ENCODE measurements at places on chromosomes 5 and 9. TPM values are rescaled to one million over a fixed set of nuclear protein-coding genes. Genes with fewer than 3 reads are reported as not detected.

GRCh38 chr5:117302949-117303348 is 728.3 kb upstream of the SEMA6A start:
- no peak for ATAC-seq

- ATAC-seq: no peak
Observed at GRCh38 chr5:151682751-151683331, 3.9 kb downstream of the SPARC start.

CER1 gene
- not detected for total RNA-seq

- peak; percentile 60 for ATAC-seq
Observed at GRCh38 chr5:107241841-107242240, 428.9 kb downstream of the EFNA5 start.

DNA sequence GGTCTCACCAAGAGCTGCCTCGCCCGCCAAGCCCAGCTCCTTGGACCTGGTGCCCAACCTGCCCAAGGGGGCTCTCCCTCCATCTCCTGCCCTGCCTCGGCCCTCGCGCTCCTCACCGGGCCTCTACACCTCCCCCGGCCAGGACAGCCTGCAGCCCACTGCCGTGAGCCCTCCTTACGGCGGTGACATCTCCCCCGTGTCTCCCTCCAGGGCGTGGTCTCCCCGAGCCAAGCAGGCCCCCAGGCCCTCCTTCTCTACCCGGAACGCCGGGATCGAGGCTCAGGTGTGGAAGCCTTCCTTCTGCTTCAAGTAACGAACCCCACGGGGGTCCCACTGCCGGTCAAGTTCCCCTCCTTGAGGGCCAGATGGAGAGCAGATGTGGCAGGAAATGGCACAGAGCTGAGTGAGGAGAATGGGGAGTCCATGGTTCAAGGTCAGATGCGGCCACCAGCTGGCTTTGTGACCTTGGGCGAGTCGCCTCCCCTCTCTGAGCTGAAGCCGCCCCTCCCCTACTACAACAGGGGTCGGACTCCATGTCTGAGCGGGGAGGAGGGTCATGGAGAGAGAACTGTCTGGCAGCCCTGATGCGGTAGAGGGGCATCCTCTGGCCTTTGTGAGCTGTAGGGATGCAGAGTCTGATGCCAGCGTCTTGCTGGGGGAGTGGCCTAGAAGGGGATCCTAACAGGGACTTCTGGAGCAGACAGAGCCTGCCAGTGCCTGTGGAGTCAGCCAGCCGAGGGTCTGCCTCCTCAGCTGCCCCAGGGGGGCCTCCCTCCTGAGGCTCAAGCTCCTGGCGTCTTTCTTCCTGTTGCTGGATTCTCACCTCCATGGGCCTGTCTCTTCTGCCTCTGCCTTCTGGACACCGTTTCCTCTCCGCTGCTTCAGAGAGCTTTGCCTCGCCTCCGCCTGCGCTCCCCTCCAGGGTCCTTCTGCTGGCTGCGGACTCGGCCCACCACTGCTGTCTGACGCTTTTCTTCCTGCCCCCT is 9.9 kb downstream of the SYNPO start:
- no peak for ATAC-seq

- ATAC-seq: no peak
Observed at GRCh38 chr9:129398961-129399633, 221.0 kb upstream of the IER5L start.

EDIL3 gene
- total RNA-seq: 4.9 TPM

- no peak for ATAC-seq
Observed at GRCh38 chr5:34998058-34998789, 49.5 kb downstream of the AGXT2 start.

- no peak for ATAC-seq
Observed at GRCh38 chr5:110414360-110414759, 312.1 kb downstream of the TMEM232 start.

DNA sequence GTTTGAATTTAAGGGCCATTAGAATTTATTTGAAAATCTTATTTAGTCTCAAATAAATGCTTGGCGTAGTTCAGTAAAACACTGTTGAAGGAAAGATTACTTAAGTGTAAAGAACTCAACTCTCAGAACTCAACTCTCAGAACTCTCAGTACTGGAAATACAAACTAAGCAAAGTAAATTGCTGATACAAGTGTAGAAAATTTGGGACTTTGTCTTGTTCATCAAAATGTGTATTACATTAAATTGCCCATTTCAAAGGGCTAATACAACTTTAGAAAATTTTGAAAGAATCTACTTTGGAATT is 99.4 kb downstream of the CSNK1G3 start:
- ATAC-seq: no peak

- no peak for ATAC-seq
Observed at GRCh38 chr5:168407211-168407610, 79.1 kb upstream of the RARS1 start.

JMY gene
- total RNA-seq: 6.7 TPM

IRGM gene
- not detected for total RNA-seq

- peak; percentile 42 for ATAC-seq
Observed at GRCh38 chr9:8863886-8864544, 1064.4 kb upstream of the DMAC1 start.

GRCh38 chr5:65029178-65029577 is 260.4 kb downstream of the CWC27 start:
- ATAC-seq: no peak

DNA sequence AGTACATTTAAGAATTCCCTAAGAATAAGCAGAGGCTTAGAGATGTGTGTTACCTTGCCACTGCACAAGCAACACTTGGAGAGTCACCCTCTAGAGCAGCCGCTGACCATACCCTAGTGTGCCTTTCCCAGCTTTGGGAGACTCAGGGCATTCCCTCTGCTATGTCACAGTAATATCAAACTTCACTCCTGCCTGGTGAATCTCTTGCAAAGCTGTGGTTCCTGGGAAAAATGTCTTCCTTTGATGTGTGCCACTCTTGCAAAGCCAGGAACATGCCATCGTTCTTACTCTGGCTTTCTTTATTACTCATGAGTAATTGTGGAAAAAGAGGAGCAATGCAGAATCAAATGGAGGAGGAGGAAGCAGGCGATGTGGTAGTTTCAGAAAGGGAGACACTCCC is 173.2 kb downstream of the CCDC192 start:
- ATAC-seq: no peak

DNA sequence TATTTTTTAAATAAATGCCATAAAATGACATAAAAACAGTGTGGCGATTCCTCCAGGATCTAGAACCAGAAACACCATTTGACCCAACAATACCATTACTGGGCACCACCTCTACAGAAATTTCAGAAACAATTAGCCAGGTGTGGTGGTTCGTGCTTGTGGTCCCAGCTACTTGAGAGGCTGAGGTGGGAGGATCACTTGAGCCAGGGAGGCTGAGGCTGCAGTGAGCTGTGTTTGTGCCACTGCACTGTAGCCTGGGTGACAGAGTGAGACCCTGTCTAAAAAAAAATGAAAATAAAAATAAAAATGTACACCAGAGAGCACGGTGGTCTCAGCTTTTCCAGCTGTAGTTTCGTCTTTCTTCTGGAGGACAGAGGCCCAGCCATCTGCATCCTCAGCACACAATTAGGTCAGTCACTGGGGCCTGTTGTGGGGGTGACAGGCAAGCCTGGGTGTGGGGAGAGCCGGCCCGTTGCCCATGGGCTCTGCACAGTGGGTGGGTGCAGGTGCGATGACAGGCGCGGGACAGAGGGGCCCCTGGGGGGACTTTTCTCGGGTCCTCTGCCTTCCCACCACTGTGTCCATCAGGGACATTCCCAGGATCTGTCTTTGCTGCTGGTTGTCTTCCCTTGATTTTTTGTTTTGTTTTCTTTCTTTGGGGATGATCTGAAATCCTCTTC is 9.8 kb downstream of the COL5A1 start:
- no peak for ATAC-seq

GRCh38 chr5:75551471-75551870 is 39.8 kb downstream of the POLK start:
- ATAC-seq: no peak

DNA sequence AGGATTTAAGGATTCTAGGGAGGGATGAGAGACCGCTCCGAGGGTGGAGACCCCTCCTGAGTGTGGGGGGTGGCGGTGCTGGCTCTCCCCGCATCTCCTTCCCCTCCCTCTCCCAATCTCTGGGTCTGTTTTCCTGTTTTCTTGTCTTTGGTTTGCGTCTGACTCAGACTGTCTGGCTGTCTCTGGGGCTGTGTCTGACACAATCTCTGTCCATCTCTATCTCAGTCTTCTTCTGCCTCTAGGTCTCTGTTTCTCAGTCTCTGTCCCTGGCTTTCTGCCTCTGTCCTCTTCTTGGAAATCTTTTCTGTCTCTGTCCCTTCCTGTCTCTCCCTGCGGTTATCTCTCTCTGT is 196 bp upstream of the GRM6 start:
- ATAC-seq: no peak

EQTN gene
- not detected for total RNA-seq

LCN1 gene
- not detected for total RNA-seq

WDR38 gene
- total RNA-seq: not detected

DNA sequence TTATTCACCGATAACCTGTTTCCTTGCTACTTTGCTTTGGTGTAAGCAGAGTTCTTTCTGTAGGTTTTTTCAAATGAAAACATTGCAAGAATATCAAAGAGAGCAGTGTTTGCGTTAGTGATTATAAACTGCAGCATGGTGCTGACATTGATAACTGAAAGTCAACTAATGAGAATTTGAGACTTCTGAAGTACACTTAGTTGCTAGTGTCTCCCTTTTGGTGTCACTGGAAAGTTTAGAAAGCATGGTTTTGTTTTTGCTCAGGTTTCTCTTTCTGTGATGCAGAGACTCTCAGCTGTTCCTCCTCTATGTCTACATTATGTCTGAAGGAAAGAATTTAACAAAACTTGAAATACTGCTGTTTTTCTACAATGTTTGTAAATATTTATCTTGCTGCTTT is 80.2 kb upstream of the ZNF169 start:
- no peak for ATAC-seq

GRCh38 chr5:134106991-134107701 is 7.3 kb upstream of the TCF7 start:
- ATAC-seq: no peak

- ATAC-seq: peak; percentile 99
Observed at GRCh38 chr5:178163772-178164735, 10.4 kb upstream of the NHP2 start.

DNA sequence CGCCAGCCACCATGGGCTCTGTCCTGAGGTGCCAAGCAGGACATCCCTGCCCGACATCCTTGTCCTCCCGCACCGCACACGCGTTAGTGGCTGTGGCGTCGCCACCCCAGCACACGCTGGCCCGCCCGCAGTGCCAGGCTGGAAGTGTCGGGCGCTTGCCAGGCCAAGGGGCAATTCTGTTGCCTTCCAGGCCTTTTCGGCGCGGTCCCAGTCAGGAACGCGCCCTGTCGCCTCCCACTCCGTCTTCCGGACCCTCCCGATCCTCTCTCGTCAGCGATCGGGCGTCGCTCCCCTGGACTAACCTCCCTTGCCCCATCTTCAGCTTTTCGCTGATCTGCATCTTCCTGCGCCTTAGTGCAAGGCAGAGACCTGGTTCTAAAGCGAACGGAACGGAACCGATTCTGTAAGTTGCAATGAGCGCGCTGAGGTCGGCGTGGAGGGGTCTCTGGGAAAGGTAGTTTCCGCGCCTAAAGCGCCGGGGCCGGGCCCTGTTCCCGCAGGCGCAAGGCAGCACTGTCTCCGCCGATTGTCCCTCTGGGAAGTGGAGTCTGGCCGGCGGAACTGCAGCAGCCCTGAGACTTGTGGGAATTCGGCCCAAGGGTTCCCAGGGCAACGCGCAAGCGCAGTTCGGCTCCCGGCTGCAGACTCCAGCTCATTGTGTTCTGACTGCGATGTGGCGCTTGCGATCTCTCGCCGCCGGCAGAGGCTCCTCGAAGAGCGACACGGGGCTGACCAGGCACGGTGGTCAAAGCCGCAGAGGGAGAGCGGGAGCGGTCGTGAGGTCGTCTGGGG is at the start of gene ZNF454:
ZNF454 (plus strand) TSS at position 630 of the 792 bp plus-strand sequence. CDS start 1,594 bp downstream, outside the sequence.
- ATAC-seq: peak; percentile 85

PCDHB7 gene
- 0.20 TPM for total RNA-seq

NHP2 gene
- 179 TPM for total RNA-seq

DNA sequence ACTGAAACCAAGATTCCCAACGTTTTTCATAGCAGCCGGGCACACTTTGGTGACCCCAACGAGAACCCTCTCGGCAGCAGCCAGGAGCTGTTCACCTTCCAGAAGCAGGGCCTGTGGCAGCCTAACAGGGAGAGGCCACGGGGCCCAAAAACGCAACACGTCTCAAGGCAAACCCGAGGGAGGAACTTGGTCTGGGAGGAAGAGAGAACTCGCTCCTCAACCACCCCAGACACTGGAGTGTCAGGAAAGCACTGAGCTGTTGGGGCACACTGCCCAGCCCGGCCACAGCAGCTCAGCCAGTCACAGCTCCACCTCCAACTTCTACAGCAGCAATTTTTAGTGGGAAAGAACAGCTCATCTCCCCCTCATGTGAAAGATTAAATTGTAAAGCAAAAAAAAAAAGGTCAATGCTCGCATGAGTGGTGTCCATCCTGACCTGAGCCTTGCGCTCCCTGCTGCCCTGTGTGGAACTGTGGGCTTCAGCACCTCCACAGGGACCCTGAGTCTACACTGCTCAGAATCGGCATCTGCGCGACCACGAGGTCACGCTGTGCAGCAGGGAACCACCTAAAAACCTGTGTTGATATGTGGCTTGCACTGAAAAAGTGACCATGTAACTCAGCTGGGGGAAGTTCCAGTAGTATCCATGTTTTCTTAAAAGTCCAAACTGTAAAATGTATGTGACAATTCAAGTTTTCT is 55.0 kb downstream of the IPPK start:
- no peak for ATAC-seq

RGS3 gene
- 22.8 TPM for total RNA-seq

GRCh38 chr5:141633871-141634561 is 2.6 kb downstream of the HDAC3 start:
- no peak for ATAC-seq

MLANA gene
- not detected for total RNA-seq

DNA sequence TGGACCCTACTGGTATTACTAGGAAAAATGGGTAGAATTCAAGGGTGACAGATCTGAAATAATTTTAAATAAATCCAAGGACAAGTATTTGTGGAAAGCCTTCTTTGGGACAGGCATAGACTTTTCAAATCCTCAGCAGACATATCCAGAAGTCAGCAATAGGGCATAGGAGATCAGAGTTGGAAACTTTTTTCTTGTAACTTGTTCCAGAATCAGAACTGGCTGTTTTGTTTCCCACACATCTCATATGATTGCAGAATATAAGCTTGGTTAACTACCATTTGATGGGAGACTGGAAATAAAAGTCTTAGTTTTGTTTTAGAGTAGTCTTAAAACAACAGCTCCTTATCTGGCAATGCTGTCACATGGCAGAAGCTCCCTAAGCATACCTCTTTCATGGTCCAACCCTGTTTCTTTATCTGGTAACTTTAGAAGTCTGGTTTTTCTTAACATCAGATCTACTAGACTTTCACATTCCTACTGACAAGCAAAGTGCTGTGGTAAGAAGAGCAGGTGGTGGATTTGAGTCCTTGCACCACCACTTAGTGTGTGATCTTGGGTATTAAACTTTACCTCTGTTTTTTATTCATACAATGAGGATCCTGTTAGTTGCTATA is 25.1 kb downstream of the XRCC4 start:
- no peak for ATAC-seq

DNA sequence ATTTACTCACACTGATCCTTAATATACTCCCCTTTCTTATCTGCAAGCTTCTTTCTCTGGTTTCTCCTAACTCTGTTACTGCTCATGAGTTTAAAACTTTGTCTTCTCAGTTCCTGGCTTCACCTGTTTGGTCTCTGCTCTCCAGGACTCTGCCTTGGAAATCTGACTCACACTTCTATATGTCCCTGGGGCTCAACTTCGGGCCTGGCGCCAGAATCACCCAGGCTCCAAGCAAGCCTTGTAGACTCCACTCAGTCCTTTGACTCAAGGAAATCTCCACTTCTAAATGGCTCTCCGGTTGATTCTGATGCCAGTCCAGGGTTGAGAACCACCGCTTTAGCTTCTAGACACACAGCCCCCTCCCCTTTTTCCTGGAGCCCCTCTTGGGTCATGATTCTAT is 57.8 kb downstream of the TMC1 start:
- ATAC-seq: peak; percentile 80
